ENCODE measurements at places on chromosomes 2 and 18.

DNA sequence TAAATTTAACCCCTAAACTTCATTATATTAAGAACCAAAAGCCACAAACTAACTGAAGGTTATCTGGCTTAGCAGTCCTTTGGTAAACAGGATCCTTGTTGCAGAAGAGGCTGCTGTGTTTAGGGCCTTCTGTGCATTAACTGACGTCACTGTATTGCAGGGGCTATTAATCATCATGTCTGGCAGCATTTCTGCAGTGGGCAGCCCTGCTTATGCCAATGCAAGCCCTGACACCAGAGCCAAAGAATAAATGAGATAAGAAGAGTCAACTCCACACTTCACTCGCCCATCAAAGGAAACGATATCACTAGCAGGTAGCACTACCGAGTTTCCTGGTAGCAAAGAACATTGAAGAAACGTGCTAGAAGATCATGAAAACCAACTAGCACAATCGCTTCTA lies 110.6 kb downstream of the PLEKHM3 start:
- no peak for DNase-seq

- DNase-seq: no peak
Measured at GRCh38 chr18:36294031-36294430, 3.5 kb upstream of the FHOD3 start.

- DNase-seq: peak; percentile 8
Measured at GRCh38 chr2:11224887-11225286, 69.6 kb downstream of the SLC66A3 start.

GRCh38 chr2:166118180-166118579 lies 9.6 kb downstream of the SCN1A start:
- DNase-seq: no peak

GRCh38 chr2:20434588-20435294 lies 12.1 kb upstream of the RHOB start:
- DNase-seq: no peak

DNA sequence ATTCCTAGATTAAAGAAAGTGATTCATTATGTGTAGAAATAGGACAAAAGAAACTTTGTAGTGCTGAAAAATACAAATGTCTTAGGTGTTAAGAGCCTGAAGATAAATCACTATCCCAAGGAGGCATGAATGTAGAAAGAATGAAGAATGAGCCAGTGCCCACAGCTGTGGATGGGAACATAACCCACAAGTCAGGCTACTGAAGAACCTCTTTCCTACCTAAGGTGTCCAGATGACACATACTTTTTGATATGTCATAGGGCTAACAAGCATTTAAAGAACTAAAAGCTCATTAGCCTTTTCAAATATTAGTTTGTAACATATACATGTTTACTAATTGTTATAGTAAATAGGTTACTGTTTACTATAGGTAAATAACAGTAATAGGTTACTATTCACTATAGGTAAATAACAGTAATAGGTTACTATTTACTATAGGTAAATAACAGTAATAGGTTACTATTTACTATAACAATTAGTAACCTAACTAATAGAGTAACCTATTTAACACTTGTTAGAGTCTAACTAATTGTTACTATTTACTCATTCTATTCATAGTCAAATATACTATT lies 275.0 kb upstream of the KYNU start:
- DNase-seq: no peak

DNA sequence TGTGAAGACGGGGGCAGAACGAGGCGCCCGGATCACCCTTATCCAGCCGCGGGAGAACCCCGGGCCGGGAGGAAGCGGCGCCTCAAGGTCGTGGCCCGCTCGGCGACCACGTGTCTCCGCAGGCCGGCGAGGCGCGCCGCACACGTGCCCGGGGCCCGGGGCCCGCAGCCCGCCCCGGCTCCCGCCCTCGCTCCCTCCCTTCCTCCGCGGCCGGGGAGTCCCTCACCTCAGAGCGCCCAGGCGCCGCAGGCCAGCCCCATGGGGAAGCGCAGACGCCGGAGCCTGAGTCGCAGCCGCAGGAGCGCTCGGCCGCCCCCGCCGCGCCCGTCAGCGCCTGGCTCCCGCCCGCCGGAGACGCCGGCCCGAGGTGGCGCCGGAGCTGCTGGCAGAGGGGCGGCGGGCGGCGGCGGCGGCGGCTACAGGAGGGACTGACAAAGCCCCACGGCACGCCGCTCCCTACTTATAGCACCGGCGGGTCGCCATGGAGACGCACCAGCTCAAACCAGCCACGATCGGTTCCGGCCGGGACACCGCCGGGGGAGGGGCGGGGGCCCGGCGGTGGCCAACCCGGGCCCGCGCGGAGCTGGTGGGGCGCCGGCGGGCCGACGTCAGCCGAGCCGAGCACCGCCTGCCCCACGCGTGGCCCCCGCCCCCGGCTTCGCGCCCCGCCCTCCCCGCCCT lies at the start of gene ODC1:
ODC1 (minus strand) TSS at position 433 of the 681 bp plus-strand sequence. CDS start 3,295 bp downstream, outside the sequence.
- DNase-seq: peak; percentile 71

GRCh38 chr18:37698508-37699040 lies 133.0 kb upstream of the CELF4 start:
- no peak for DNase-seq

GRCh38 chr2:20611077-20611843 lies 39.6 kb downstream of the HS1BP3 start:
- no peak for DNase-seq

DNA sequence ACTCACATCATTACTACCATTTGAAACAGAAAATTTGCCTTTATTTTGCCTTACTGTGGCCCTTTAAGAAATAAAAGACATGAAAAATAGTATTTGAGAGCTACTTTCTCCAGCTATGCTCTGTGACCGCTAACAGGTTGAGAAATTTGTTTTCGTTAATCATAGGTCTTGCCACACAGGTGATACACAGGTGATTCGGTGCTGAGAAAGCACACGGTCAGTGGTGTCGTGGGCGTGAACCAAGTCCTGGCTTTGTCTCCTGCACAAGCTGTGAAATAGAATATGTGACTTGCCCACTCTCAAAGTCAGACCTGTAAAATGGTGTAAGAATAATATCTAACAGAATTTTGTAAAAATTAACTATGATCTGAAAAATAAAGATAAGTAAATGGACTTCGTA lies 155.3 kb upstream of the SLC39A10 start:
- no peak for DNase-seq

DNA sequence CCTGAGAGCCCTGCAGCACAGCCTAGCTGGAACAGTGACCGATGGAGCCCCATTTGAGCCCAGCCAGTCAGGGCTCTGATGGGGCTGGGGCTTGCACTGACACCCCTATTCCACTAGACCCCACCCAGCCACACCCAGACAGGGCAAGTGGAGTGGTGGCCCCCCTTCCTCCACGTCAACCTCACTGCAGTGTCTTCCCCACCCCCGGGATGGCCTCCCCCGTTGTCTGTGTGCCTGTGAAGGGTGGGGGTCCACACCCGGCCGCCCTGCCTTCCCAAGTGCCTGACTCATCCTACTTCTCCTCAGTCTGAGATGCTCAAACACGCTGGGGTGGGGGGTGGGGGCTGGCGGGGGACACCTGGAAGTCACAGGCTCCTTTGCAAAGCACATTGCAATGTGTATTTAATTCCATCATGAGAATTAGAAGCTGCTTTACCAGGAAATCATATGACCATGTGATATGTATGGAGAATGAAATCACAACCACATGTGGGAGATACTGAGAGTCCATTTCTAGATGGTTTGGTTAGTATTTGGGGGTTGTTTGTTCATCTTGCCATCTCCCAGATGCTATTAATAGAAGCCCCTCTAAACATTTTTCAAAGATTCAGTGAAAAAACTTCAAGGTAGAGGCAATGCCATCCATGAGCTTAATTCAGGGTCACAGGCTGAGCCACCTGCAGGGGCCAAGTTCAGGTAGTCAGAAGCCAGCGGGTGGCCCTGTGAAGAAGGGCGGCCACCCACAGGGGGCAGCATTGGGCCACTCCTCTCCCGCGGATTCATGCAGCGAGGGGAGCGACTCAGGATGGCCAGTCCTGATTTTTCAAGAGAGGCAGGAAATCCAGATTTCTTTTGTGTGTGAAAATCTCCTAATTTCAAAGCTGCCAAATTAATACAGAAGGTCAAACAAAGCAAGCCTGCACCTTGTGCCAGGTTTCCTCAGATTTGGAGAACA lies 22.7 kb upstream of the GMPPA start:
- peak; percentile 59 for DNase-seq

GRCh38 chr2:228875152-228875900 lies 395.8 kb downstream of the PID1 start:
- DNase-seq: no peak

DNA sequence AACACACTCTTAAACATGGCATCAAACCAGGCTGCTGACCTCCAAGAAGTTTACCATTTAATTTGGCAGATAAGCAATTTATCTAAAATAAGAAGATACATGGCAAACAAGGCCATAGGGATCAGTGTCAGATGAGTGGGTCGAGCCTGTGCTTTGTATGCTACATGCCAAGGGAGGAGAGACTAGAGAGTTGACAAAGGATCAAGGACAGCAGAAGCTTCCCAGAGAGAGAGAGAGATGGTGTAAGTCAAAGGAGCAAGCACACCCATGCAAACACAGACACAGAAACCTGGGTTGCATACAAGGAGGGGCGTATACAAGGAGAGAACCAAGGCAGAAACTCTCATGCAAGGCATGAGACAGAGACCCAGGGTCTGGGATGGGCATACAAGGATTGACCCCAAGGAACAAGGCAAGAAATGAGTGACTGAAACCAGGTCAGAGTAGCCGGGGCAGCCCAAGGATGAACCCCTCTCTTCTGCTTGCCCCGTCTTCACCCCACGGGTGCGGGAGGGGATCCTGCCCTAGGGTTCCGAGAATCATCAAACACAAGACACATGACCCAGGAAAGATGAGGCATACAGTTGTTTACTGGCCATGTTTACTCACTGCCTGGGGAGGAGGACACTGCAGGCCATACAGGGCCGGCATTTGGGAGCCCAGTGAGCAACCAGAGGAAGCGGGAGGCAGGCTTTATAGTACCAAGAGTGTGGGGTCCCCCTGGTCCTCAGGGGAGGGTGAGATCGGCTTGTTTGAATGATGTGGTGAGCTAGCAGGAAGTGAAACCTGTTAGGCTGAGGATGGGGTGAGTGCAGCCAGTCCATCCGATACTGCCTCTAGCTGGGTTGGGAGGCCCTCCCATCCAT lies 529.2 kb upstream of the ID2 start:
- DNase-seq: peak; percentile 78

DNA sequence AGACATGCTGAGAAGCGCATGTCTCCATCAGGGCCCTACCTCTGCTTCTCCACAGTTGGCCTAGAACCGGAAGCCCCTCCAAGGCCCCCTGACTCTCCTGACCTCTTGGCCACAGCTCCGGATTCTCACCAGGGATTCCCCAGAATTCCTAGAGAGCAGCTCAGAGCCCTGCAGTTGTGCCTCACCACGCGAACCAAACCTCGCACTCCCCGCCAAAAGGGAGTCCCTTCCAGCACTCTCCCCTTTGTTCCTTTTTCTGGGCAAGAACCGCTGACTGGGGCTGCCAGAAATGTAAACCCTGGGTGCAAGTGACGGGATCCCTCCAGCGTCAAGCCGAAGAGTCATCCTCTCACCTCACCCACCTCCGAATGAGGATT lies 36.7 kb downstream of the AFF3 start:
- DNase-seq: no peak

Data from germinal center (tissue), 1 donor.